Muscle of leg (tissue), 16 donors: ENCODE measurements at places on chromosomes 2 and 18. TPM values are rescaled to one million over a fixed set of nuclear protein-coding genes. Genes with fewer than 3 reads are reported as not detected.

CDCA7 gene
- polyA plus RNA-seq, result 24.0 TPM

FSHR gene
- polyA plus RNA-seq, result 0.36 TPM

TLX2 gene
- 0.14 TPM for polyA plus RNA-seq

CYP26B1 gene
- polyA plus RNA-seq, result 13.3 TPM

ME2 gene
- 25.4 TPM for polyA plus RNA-seq

TDRD15 gene
- polyA plus RNA-seq, result 0.53 TPM

MC2R gene
- 0.38 TPM for polyA plus RNA-seq

FECH gene
- 21.7 TPM for polyA plus RNA-seq

MREG gene
- polyA plus RNA-seq, result 3.4 TPM

IL1R1 gene
- 8.7 TPM for polyA plus RNA-seq

GRCh38 chr2:28119631-28120030 lies 229.1 kb downstream of the BABAM2 start:
- DNase-seq, result no peak
- no peaks in the 10 kb centered on the region for H3K27me3 ChIP-seq
- no peak overlapping the region for H3K4me3 ChIP-seq
- H3K36me3 ChIP-seq, result no peaks in the 10 kb centered on the region
- H3K27ac ChIP-seq, result no peak overlapping the region

GRCh38 chr2:85291425-85292023 lies 36.3 kb downstream of the TGOLN2 start:
- DNase-seq, result no peak
- H3K4me1 ChIP-seq, result peaks cover 4% of the 10 kb centered on the region
- peaks cover 27% of the 10 kb centered on the region for H3K36me3 ChIP-seq

DNA sequence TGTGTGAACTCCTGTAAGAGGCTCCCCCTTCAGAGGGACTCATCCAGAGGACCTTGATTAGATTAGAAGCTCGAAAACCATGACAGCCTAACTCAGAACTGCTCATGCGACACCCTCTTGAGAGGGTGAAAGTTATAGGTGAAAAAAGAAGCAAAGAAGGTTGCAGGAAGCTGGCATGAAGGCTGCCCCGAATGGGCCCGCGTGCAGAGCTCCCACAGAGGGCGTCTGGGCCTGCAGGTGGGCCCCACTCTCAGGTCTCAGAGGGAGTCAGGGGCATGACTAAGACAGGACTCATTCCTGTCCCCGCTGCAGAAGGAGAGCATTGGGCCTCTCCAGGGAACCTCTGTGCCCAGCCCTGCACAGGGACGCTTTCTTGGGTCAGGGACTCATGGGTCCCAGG lies 235.4 kb downstream of the EIPR1 start:
- no peak overlapping the region for H3K27ac ChIP-seq
- no peak for DNase-seq
- H3K4me1 ChIP-seq, result no peaks in the 10 kb centered on the region
- no peaks in the 10 kb centered on the region for H3K27me3 ChIP-seq
- H3K36me3 ChIP-seq, result no peaks in the 10 kb centered on the region

GRCh38 chr2:45888167-45888566 lies 236.7 kb downstream of the PRKCE start:
- no peak overlapping the region for H3K4me3 ChIP-seq
- H3K27ac ChIP-seq, result peak overlapping the region; percentile 60
- peaks cover 66% of the 10 kb centered on the region for H3K4me1 ChIP-seq
- no peaks in the 10 kb centered on the region for H3K36me3 ChIP-seq

- H3K27ac ChIP-seq, result peak overlapping the region; percentile 98
- H3K27me3 ChIP-seq, result no peaks in the 10 kb centered on the region
- peaks cover 12% of the 10 kb centered on the region for H3K4me1 ChIP-seq
- peaks cover 8% of the 10 kb centered on the region for H3K36me3 ChIP-seq
- peak overlapping the region; percentile 89 for H3K4me3 ChIP-seq
Observed at GRCh38 chr2:99336804-99337112, 431 bp upstream of the EIF5B start.

DNA sequence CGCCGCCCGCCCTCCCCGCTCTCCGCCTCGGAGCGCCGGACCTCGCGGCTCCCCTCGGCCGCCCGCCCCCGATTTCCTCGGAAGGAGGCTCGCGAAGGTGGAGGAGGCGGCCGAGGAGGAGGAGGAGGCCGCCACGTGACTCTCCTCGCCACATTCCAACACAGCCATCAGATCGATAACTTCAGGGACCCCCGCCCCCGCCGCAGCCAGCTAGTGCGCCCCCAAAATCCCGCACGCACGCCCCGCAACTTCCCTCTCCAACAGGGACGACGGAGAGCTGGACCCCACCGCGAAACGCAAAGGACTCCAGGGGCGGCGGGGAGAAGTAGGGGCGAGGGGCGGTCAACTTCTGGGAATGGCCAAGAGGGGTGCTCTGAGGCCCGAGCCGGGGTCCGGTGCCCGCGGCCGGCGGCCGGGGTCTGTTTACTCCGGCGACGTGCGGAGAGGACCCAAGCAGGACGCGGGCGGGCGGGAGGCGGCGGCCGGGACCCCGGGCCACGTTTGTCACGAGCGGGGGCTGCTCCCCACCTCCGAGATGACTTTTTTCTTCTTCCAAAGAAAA lies 2.0 kb downstream of the ZNF521 start:
- no peaks in the 10 kb centered on the region for H3K27me3 ChIP-seq
- DNase-seq, result peak; percentile 78
- no peaks in the 10 kb centered on the region for H3K36me3 ChIP-seq
- H3K4me3 ChIP-seq, result peak overlapping the region; percentile 84
- peak overlapping the region; percentile 97 for H3K27ac ChIP-seq

- H3K27me3 ChIP-seq, result no peaks in the 10 kb centered on the region
- H3K4me3 ChIP-seq, result no peak overlapping the region
- peaks cover 3% of the 10 kb centered on the region for H3K4me1 ChIP-seq
- no peak overlapping the region for H3K27ac ChIP-seq
- no peaks in the 10 kb centered on the region for H3K36me3 ChIP-seq
- DNase-seq, result peak; percentile 30
Observed at GRCh38 chr2:195533771-195534642, 123.0 kb upstream of the SLC39A10 start.

GRCh38 chr2:3584608-3585260 lies 9.7 kb downstream of the RPS7 start:
- DNase-seq, result no peak
- peaks cover 13% of the 10 kb centered on the region for H3K4me1 ChIP-seq
- peak overlapping the region; percentile 75 for H3K27ac ChIP-seq
- H3K36me3 ChIP-seq, result peaks cover 40% of the 10 kb centered on the region
- H3K27me3 ChIP-seq, result no peaks in the 10 kb centered on the region
- no peak overlapping the region for H3K4me3 ChIP-seq

- H3K27ac ChIP-seq, result no peak overlapping the region
- H3K4me1 ChIP-seq, result peaks cover 30% of the 10 kb centered on the region
- H3K36me3 ChIP-seq, result peaks cover 53% of the 10 kb centered on the region
- DNase-seq, result peak; percentile 69
Observed at GRCh38 chr2:61179701-61180639, 18.0 kb downstream of the C2orf74 start.

DNA sequence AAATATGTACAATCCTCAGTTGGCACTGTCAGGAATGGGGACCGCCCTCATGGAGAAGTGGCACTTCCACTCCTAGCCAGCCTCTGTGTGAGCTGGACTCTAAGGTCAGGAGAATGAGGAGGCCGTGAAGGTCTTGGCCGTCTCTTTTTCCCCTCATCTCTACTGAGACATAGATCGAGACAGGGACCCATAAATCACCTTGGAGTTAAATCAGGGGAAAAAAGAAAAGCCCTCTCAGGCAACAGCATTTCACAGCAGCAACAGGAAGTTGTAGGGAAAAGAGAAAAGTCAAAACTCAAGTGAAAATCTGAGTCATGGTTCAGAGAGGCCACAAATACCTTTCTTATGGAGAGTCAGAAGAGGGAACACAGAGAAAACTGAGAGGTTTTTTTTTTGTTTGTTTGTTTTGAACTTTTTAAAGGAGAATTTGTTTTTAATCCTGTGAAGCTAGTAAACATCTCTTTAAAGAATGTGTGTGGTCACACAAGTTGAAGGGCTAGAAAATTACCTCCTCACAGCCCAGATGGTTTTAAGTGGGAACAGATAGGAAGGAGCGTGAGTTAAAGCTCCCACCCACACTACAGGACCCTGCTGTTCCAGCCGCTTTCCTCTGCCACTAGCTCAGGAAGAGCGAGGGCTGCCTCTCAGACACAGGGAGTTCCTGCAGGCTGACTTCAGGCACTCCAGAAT lies 30.6 kb upstream of the CYP1B1 start:
- H3K4me1 ChIP-seq, result peaks cover 12% of the 10 kb centered on the region
- H3K27me3 ChIP-seq, result no peaks in the 10 kb centered on the region
- peak overlapping the region; percentile 74 for H3K27ac ChIP-seq
- H3K4me3 ChIP-seq, result no peak overlapping the region

DNA sequence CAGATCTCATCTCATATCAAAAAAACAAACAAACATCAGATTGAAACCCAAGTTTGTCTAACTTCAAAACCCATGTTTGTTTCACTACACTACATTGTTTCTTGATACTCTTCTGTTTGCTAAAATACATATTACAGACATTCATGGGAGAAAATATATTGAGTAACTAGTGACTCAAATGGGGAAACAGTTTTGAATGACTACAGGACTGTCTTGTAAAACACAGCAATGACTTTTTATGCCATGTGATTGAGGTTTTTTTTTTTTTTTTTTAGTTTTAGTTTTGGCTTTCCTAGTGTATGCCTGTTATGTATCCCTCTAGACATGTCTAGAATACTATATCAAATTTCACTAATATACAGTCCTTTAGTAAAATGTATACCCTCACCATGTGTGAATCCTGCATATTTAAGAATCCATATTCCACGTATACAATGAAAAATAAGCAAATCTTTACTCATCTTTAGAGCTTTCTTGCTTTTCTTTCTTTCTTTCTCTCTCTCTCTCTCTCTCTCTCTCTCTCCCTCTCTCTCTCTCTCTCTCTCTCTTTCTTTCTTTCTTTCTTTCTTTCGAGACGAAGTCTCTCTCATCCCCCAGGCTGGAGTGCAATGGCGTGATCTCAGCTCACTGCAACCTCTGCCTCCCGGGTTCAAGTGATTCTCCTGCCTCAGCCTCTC lies 46.6 kb upstream of the SERTAD2 start:
- DNase-seq, result no peak
- no peak overlapping the region for H3K27ac ChIP-seq
- no peaks in the 10 kb centered on the region for H3K36me3 ChIP-seq

DNA sequence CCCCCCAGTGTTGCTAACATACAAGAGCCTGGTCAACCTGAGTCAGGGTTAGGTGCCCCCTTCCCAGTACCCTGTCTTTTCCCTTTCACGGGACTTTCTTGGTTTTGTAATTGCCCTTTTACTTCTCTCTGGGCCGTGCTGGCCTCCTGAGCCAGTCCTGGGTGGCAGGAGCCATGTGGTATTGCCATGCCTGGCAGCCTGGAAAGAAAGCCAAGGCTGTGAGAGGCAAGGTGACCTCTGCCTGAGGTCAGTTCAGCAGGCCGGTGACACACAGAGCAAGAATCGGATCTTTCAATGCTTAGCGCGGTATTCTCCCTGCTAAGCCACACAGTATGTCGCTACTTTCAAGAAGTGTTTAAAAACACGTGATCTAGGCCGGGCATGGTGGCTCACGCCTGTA lies 52.3 kb downstream of the C18orf63 start:
- H3K27me3 ChIP-seq, result peaks cover 4% of the 10 kb centered on the region
- H3K36me3 ChIP-seq, result no peaks in the 10 kb centered on the region
- peaks cover 8% of the 10 kb centered on the region for H3K4me1 ChIP-seq
- H3K27ac ChIP-seq, result no peak overlapping the region
- H3K4me3 ChIP-seq, result no peak overlapping the region

GRCh38 chr2:121977326-121977725 lies 221.9 kb downstream of the TSN start:
- H3K36me3 ChIP-seq, result no peaks in the 10 kb centered on the region
- H3K27me3 ChIP-seq, result no peaks in the 10 kb centered on the region
- H3K27ac ChIP-seq, result no peak overlapping the region
- peaks cover 22% of the 10 kb centered on the region for H3K4me1 ChIP-seq

DNA sequence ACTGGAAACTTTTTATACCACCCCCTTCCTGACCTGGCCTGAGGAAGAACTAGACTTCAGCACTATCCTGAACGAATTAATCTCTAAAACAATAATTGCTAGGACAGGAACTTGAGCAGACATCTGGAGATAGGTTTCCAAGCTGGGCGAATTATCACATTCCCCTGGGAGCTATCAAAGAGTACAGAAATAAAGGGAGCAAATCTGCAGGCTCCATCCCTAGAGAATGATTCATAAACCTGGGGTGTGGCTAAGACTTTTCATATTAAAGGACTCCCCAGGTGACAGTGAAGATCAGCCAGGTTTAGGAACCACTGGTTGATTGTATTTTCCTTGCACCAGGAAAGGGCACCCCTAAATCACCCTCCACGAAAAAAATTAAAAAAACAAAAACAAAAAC lies 105.6 kb upstream of the NOL4 start:
- DNase-seq, result no peak
- H3K36me3 ChIP-seq, result no peaks in the 10 kb centered on the region
- no peak overlapping the region for H3K27ac ChIP-seq
- no peaks in the 10 kb centered on the region for H3K27me3 ChIP-seq
- no peaks in the 10 kb centered on the region for H3K4me1 ChIP-seq
- H3K4me3 ChIP-seq, result no peak overlapping the region

- H3K4me3 ChIP-seq, result no peak overlapping the region
- no peaks in the 10 kb centered on the region for H3K4me1 ChIP-seq
- no peaks in the 10 kb centered on the region for H3K27me3 ChIP-seq
- no peaks in the 10 kb centered on the region for H3K36me3 ChIP-seq
Observed at GRCh38 chr2:154402213-154402612, 296.3 kb upstream of the KCNJ3 start.

GRCh38 chr2:235244255-235245220 lies 249.3 kb upstream of the AGAP1 start:
- no peak overlapping the region for H3K4me3 ChIP-seq
- no peak for DNase-seq
- no peaks in the 10 kb centered on the region for H3K36me3 ChIP-seq
- no peak overlapping the region for H3K27ac ChIP-seq
- peaks cover 13% of the 10 kb centered on the region for H3K27me3 ChIP-seq
- H3K4me1 ChIP-seq, result peaks cover 3% of the 10 kb centered on the region
